ENCODE measurements at places on chromosomes 1 and 21.

- DNase-seq = no peak
Observed at GRCh38 chr1:228902781-228903433, 167.6 kb downstream of the RHOU start.

DNA sequence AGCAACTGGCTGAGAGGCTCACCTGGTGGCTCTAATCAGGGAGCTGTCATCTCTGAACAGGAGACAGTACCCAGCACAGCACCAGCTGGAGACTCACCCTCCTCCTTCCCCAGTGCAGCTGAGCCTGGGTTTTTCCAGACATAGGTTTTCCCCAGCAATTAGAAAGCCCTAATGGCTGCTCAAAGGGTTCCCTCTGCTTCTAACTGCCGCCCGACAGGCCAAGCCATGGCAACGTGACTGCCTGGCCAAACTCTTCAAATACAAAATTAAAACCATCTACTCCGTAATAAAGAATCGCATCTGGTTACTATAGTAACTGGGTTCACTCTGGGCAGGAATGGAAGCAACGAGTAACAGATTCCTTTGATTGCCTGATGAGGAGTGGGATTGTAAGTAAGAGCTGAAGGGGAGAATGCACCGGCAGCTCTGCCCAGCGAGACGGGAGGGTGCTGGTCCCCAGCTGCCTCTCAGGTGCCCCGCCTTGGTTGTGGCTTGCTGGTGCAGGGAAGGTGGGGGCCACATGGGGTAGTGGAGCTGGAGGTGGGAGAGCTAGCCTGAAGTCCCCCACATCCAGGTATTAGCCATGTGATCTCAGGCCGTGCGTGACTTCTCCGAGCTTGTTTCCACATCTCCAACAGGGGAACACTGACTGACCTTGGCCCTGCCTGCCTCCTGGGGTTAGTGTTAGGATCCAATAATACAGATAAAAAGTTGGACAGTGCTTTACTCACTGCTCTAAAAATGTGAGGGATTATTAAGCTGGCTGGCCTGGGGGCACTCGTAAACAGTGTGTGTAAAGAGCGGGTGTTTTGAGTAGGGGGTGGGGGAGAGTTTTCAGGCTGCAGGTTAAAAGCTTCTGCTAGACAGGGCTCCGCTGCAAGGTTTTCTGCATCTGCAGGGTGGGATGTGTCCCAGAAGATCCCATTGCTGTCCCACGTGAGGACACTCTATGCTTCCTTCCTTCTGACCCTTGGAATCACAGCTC lies 94.2 kb downstream of the KCNN3 start:
- DNase-seq = no peak

DNA sequence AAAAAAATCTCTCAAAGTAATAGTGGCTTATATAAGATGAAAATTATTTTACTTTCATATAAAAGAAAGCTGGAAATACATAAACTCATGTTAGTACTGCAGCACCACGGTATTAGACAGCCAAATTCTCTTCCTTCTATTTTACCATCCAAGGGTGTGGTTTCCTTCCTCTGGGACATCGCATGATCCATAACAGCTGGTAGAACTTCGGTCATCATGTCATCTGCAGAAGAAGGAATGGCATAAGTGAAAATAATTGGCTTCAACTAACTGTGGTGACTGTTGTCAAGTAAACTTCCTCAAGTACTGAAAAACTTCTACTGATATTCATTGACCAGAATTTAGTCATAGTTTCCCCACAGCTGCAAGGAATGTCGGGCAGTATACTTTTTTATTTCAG lies 28.3 kb upstream of the IFI44L start:
- no peak for DNase-seq

DNA sequence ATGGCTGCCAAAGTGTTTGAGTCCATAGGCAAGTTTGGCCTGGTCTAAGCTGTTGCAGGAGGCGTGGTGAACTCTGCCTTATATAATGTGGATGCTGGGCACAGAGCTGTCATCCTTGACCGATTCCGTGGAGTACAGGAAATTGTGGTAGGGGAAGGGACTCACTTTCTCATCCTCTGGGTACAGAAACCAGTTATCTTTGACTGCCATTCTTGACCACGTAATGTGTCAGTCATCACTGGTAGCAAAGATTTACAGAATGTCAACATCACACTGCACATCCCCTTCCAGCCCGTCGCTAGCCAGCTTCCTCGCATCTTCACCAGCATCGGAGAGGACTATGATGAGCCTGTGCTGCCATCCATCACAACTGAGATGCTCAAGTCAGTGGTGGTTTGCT lies 215.8 kb upstream of the JUN start:
- DNase-seq = no peak

GRCh38 chr1:184030433-184031091 lies 7.0 kb downstream of the COLGALT2 start:
- DNase-seq = no peak

DNA sequence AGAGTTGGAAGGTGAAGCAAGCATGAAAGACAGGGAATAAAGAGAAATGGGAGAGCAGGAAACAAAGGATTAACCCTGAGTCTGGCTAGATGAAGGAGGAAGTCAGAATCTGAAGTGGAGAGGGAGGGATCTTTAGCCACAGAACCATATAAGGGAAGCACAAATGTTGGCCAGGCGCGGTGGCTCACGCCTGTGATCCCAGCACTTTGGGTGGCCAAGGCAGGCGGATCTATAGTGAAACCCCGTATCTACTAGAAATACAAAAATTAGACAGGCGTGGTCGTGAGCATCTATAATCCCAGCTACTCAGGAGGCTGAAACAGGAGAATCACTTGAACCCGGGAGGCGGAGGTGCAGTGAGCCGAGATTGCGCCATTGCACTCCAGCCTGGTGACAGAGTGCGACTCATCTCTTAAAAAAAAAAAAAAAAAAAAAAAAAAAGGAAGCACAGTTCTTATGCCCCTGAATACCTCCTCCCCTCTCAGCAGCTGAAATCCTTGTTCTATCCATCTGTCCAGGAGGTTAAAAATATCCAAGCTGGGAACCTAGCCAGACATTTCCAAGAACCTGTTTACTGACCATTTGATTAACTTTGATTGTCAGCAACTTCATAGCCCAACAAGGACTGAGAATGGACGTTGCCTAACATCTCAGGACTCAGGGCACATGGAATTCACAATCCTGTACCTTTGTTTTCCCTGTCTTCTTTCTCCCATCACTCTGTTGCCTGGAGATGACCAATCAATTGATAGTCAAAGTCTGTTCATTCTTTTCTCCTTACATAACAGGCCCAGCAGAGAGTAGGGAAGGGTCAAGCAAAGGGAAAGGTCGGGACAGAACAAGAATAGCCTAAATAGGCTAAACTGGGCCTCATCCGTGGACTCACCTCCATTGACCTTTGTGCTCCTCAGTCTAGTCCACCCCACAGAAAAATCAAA lies 10.6 kb downstream of the TXNIP start:
- DNase-seq = peak; percentile 62

DNA sequence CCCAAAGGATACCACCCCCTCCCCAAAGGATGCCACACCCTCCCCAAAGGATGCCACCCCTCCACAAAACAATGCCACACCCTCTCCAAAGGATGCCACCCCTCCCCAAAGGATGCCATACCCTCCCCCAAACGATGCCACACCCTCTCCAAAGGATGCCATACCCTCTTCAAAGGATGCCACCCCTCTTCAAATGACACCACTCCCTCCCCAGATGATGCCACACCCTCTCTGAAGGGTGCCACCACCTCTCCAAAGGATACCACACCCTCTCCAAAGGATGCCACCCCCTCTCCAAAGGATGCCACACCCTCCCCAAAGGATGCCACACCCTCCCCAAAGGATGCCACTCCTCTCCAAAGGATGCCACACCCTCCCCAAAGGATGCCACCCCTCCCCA lies 21.6 kb upstream of the TRIM17 start:
- DNase-seq = no peak
